ENCODE measurements at places on chromosomes 5 and 9.

GRCh38 chr5:28707706-28708105, 1669.3 kb upstream of the CDH9 start:
- no peak for DNase-seq

DNA sequence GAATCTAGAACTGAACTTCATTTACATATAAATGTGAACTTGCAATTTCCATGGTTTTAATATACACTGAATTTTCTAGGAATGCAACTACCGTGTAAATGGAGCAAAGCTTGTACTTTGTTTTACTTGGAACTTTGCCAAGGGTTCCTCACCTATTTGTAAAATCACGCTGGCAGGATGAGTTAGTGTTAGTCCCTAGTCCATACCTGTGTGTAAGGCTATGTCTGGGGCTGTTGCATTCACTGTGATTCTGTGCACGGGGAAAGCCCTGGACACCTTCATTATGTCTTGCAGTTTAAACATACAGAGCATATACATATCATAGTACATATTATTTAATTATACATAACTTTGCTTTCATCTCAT, 119.9 kb downstream of the PAX5 start:
- DNase-seq = no peak

DNA sequence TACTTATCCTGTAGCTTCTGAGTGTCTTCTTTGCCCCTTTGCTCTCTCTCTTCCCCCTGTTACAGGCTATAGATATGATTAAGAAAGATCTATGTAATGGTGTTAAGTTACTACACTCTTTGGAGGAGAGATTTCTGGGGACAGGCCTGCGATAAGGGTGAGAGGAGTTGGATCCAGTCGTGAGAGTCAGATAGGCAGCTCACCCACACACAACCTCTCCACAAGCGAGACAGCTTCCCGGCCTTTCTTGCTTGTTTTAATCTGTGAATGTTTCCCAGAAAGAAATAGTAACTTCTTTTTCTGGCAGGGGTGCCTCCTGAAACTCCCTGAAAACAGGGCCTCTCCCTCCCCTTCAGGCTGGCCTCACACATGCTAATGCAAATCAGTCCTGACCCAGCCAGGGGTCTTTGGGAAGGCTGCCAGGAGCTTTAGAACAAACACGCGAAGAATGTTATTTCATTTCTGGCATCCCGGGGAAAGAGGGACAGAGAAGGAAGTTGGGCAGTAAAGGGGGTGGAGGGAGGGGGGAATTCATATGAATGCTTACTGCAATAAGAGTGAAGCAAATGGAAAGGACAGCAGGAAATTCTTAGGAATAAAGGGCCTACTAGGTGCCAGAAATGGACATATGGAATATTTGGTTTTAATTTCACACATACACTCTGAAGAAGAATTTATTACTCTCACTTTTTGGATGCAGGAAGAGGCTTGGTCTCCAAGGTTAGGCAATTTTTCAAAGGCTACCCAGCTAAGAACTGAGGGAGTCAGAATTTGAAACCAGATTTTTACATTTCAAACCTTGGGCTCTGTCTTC, 215.8 kb upstream of the TRIM32 start:
- no peak for DNase-seq

GRCh38 chr5:66718374-66719002, 122.3 kb downstream of the MAST4 start:
- DNase-seq = no peak

GRCh38 chr5:127320032-127320965, 29.7 kb downstream of the MEGF10 start:
- DNase-seq = no peak

DNA sequence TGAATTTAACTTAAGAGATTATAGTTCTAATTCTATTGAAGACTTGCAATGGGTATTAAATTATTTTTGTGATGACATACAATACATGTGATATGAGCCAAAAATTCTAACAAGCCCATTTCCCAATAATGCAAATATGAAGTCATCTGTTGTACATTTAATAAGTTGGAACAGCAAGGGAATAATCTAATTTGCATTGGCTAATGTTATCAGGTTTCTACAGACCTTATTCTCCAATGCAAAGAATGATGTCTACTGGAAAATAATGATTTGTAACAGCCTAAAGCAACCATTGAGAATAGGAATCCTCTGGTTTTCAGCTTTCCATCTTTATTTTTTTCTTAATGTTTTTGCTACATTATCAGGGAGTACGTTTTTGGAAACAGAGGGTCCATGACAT, 89.1 kb upstream of the MINAR2 start:
- no peak for DNase-seq

DNA sequence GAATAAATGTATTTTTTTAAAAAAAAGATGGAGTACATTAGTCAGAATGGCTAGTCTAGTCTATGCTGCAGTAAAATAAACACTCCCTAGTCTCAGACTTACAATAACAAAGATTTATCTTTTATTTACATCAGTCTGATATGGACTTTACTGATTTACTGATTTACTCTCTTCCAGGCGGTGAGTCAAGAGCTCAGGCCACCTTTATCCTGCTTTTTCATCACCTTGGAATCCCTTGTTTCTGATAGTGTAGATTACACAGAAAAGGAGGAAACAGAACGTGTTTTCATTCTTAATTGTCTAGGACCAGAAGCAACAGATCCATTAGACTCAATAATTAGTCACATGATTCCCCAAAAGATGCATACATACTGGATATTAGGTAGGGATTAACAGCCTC, 290.1 kb upstream of the TRPC7 start:
- DNase-seq = no peak

GRCh38 chr5:142692321-142692894, 6.5 kb upstream of the FGF1 start:
- DNase-seq = no peak

DNA sequence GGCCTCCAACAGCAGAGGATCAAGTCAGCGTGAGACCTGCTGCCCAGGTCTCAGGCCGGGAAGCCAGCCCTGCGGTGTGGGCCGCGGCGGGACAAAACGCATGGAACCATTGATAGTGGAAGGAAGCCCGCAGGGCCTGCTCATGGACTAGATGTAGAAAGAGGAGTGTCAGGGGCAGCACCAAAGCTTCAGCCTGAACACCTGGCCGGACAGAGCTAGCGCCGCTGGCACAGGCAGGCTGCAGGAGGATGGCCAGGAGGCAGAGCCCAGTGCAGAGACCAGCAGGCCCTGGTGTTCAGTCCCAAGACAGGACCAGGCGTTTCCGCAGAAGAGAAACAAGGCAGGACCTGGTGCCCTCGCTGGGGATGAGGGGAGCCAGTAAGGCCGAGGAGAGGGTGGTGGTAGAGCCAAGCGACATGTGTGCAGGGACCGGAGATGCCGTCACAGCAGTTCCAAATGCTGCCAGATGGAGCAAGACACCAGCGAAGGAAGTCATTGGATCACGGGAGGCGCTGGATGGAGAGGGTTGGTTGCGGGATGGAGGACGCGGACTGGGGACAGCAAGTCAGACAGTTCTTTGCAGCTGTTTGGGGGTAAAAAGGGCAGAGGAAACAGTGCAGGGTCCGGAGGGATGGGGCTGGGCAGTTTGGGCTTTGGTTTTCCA, 42.1 kb upstream of the OLFM1 start:
- no peak for DNase-seq

DNA sequence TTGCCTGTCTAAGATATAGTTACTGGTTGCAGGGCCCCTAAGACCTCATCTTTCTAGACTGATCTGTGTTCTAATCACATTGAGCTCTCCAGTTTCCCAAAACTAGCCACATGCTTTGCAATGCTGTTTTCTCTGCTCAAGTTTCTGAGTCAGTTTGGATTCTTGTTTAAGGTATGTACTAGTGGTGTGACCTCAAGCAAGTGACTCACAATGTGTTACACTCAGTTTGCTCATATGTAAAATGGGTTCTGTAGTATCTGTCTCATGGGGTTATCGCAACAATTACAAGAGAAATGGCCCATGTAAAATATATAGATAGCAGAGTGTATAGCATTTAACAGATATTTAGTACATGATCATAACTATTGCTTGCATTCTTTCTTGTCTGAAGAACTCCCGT, 153.1 kb upstream of the ELL2 start:
- no peak for DNase-seq

- no peak for DNase-seq
Observed at GRCh38 chr5:171422902-171423663, 3.6 kb downstream of the FGF18 start.

- no peak for DNase-seq
Observed at GRCh38 chr5:37767961-37768360, 71.9 kb downstream of the GDNF start.

- no peak for DNase-seq
Observed at GRCh38 chr5:22926574-22926973, 73.4 kb upstream of the CDH12 start.

DNA sequence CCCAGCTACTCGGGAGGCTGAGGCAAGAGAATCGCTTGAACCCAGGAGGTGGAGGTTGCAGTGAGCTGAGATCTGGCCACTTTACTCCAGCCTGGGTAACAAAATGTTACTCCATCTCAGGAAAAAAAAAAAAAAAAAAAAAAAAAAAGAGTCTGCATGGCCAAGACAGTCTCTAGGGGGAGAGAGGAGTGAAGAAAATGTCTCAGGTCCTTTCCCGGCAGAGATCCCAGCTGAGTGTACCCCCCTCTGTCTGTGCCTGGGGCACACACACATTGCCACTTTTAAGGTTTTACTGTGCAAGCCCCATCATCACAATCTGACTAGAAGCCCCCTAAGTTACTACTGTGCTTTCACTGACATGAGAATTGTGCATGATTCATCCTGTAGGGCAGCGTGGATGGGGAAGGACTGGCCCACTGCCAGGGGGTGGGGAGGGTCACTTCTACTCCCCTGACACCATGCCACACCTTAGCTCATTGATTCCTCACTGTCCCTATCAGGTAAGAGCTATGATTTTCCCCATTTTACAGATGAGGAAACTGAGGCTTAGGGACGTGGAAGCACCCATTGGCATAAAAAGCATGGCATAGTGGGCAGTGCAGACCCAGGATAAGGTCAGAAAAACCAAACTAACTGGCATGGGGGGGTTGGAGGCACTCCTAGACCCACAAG, 102.3 kb upstream of the LARP1 start:
- DNase-seq = no peak

DNA sequence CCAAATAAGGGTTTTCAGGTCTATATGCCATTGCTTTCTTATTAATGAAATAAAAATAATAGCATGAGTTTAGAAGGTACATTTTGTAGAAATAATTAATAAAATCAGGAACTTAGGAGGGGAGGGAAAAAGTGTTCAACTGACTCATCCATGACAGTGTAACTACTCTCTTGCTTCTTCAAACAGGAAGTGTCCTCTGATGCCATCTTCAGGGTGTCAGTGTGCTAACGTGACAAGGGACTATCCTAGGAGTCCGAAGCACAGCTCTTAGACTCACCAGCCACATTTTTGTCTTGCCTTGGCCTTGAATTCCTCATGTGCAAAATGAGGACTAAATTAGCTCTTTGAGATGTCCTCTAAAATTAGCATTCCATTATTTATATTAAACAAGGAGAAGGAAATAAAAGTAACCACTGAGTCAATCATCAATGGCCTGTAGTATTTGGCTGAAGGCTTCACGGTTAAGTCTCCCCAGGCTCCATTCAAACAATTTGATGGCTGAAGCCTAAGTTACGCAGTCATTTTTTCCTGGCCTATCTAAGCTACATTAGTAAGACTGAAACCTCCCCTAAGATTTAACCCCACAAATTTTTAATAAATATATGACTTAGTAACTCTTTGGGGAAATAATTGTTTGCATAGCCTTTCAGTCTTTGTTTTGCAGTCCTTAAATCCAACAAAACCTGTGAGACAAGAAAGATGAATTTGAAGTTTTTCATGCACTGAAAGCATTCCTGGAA, 151.1 kb downstream of the ARL15 start:
- no peak for DNase-seq

DNA sequence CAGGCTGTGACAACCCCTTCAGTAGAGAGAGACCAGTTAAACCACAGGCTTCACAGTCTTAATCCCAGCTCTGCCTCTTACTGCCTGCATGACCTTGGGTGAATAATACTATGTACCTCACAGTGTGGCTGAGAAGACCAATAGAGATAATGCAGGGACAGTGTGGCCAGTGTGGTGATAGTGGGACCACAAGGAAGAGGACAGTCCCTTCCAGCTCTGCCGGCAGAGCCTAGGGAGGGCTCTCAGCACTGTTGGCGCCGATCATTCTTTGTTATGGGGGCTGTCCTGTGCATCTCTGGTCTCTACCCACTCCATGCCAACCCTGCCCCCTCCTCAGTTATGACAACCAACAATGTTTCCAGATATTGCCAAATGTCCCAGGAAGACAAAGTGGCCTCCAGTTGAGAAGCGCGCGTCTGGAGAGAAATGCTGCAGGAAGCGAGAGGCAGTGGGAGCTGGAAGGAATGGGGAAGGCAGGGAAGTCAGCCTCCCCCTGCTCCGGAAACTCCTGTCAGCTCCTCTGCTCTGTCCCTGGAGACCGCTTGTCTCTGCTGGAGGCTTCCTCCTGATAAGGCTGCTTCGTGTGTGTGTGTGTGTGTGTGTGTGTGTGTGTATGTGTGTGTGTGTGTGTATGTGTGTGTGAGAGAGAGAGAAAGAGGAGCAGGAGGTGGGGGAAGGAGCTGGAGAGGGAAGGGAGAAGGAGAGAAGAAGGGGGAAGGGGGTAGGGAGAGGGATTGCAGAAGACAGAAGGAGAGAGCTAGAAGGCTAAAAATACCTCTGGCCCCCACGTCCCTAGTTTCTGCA, 31.8 kb upstream of the FABP6 start:
- no peak for DNase-seq

DNA sequence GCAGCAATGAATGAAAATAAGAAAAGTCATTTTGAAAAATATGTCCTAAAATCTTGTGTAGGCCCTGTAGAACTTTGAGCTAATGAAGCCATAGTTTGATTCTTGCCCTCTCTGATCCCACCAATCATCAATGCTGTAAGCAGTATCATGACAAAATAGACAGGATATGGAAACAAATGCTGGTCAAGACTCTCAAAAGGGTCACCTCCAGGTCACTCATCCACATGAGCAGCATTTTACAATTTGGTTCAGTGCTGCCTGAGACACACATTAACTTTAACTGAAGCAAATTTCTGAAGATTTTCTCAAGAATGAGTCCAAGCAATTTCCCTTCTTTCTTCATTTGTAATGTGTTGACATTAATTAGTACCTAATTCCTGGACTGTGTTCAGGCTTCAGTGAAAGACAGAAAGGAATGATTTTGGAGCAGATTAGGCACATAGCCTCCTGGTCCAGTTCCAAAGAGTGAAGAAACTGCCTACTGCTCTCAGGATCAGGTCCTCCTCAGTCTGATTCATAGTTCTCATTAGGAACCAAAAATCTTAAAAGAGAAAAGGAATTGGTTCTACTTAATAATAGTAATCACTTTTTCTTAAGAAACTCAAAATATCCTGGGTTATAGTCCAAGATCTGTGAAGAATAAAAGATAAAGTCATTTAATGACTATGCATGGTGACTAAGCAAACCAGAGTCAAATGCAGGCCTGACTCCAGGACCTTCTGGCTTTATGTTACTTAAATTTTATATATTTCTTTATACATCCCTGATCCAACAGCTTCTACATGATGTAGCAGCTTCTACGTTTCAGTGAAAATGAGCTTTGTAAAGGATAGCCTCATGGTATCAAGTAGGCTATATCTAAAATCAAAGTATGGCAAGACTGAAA, 192.1 kb upstream of the RGMB start:
- DNase-seq = no peak

- DNase-seq = no peak
Observed at GRCh38 chr9:27586304-27586703, 13.0 kb upstream of the C9orf72 start.

- DNase-seq = no peak
Observed at GRCh38 chr9:107323836-107324585, 40.9 kb downstream of the RAD23B start.

GRCh38 chr5:145920542-145921210, 15.7 kb upstream of the SH3RF2 start:
- DNase-seq = no peak
